ENCODE measurements at places on chromosomes 16 and 17.

GRCh38 chr16:1208239-1208830, 16.7 kb downstream of the TPSG1 start:
- DNase-seq: no peak

- DNase-seq: no peak
Measured at GRCh38 chr16:48498769-48499631, 111.0 kb downstream of the N4BP1 start.

- no peak for DNase-seq
Measured at GRCh38 chr16:81316176-81316496, 1.4 kb downstream of the GAN start.

GRCh38 chr17:27446569-27447301, 9.5 kb upstream of the KSR1 start:
- DNase-seq: no peak

- no peak for DNase-seq
Measured at GRCh38 chr17:20961586-20961985, 81.2 kb downstream of the USP22 start.

- DNase-seq: no peak
Measured at GRCh38 chr16:6363896-6364607, 968.6 kb upstream of the RBFOX1 start.

GRCh38 chr16:65662256-65662655, 540.4 kb upstream of the CDH11 start:
- no peak for DNase-seq

GRCh38 chr16:11383481-11384183, 38.4 kb downstream of the RMI2 start:
- DNase-seq: no peak

DNA sequence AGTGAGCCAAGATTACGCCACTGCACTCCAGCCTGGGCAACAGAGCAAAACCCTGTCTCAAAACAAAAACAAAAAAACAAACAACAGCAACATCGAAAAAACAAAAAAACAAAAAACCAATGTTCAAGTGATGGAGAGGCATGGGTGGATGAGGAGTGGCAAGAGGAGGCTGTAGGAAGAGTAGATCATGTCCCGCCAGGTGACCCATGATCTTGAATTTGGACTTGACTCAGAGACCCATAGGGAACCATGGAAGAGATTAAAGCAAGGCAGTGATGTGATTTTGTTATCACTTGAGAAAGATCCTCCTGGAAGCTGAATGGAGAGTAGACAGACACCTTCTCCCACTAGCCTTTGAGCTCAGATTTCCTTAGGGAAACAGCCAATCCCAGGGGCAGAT, 11.2 kb downstream of the ABAT start:
- DNase-seq: no peak

GRCh38 chr16:1990351-1991134, 773 bp downstream of the SYNGR3 start:
- DNase-seq: no peak

GRCh38 chr17:2905269-2905668, 109.0 kb downstream of the RAP1GAP2 start:
- DNase-seq: no peak

- DNase-seq: no peak
Measured at GRCh38 chr16:19130852-19131824, 17.4 kb downstream of the ITPRIPL2 start.

GRCh38 chr17:19579867-19580565, 46.4 kb downstream of the SLC47A1 start:
- no peak for DNase-seq

- DNase-seq: peak; percentile 30
Measured at GRCh38 chr16:85464383-85465305, 148.5 kb upstream of the GSE1 start.

GRCh38 chr16:82263521-82264143, 93.6 kb upstream of the MPHOSPH6 start:
- DNase-seq: peak; percentile 18

GRCh38 chr16:86430814-86431213, 79.5 kb upstream of the FOXF1 start:
- DNase-seq: no peak

DNA sequence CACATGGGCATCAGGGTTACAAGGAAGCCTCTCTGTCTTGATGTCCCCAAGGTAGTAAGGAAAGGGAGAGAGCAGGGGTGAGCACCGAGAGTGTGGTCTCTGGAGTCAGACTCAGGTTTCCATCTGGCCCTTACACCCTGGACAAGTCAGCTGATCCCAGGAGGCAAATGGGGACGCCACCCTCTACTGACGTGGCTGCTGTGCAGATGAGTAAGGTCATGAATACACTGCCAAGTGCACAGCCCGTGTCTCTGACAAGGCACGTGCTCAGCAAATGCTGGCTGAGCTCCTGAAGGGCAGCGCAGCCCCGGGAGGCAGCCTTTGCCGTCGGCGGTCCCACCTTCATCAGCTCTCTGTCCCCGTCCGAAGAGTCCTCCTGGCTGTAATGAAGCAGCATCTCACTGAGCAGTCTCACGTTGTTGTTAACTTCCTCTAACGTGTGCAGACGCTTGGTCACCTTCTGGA, 19.4 kb downstream of the GGA3 start:
- no peak for DNase-seq

DNA sequence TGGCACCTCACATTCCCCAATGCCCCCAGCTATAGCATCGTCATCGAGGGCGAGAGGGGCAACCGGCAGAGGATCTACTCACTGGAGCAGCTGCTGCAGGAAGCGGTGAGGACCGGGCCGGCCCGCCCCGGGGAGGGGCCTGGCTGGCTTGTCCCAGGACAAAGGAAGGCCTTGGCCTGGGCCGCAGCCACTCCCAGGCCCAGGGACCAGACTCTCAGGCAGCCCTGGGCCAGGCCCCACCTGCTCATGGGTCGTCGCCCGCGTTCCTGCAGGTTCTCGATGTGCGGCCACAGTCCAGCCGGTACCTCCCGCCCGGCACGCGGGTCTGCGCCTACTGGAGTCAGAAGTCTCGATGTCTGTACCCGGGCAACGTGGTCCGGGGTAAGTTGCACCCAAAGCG, 53.4 kb downstream of the ACTG1 start:
- no peak for DNase-seq

DNA sequence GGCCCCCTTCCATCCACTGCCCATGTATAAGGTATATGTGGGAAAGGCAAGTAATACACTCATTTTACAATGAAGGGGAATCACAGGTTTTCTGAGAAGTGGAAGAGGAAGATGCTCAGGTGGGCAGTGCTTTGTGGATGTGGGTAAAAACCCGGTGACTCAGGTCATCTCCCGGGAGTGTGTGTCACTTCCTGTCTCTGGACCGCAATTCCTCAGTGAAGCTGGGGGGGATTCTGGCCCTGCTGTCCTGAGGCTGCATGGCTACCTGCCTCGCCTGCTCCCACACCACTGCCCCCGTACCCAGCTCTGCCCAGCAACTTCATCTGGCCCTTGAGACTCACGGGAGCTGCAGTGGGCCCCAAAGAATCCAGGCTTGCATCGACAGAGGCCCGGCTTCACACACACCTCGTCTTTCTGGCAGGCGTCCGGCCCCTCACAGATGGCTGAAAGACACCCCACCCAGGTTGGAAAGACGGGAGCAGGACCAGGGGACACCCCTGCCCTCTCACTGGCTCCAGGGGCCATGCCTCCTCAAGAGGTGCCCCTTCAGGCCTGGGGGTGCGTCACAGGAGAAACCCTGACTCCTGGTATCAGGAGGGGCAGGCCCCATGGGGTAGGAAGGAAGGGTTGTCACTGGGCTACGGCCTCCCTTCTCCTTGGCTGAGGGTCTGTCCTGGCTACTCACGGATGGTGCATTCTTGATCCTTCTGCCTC, 882 bp downstream of the SCARF1 start:
- DNase-seq: no peak

DNA sequence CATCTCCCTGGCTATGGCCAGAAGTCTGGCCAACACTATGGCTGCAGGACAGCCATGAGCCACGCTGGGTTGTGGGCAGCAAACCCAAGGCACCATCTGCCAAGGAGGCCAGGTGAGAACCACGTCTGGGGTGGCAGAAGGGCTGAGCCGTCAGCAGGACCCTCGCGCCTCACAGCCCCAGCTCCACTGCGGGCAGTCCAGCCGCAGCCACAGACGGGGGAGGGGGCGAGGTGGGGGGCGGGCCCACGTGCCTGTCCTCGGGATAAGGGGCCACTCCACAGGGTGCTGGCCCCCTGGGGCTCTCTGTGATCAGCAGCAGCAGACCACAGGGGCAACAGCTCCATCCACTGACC, 6.5 kb upstream of the BAIAP2 start:
- DNase-seq: no peak

- DNase-seq: peak; percentile 53
Measured at GRCh38 chr17:29084541-29085146, 41.7 kb downstream of the PIPOX start.

GRCh38 chr16:77775911-77776909, 12.2 kb upstream of the VAT1L start:
- no peak for DNase-seq

DNA sequence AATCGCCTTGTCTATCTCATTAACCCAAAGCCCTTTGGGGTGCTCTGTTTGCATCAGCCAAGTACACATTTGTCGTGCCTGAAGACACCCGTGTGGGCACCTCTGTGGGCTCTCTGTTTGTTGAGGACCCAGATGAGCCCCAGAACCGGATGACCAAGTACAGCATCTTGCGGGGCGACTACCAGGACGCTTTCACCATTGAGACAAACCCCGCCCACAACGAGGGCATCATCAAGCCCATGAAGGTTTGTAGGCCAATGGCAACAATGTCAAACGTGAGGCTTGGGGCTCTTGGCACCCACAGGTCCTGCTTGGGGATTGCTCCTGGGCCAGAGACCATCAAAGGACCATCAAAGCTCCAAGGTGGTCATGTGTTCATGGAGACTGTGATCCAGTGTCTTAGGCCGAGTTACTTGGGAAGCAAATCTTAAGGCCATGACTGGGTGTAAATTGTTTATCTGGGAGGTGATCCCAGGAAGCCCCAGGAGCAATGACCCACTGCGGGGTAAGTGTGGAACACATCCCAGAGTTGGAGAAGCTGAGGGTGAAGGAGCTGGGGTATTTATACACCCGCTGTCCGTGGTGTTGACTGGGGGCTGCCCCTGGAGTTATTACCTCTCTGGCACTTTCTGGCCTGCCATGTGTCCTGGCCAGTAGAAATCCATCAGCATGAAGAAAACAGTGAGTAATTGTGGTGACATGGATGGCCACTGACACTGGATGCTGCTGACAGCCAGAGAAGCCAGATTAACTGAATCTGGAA, 24.0 kb downstream of the CDH5 start:
- no peak for DNase-seq

DNA sequence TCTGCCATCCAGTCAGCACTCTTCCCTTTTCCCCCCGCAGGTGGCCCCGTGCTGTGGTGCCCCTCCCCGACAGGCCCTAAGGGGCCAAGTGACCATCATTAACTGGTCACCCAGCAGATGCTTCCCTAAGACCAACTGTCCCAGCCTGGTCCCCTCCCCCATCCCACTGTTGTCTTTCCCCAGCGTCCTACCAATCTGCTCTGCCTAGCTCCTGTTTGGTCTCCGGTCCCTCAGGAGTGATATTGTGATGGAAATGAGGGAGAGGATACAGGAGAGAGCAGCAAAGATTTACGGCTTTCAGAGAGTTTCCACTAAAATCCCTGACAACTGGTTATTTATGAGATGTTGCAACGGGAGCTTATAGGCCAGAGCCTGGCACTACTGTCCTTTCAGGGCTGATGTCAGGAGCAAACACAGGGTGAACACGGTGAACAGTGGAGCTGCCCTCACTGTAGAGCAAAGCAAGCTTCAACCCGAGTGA, 1.4 kb upstream of the TTLL6 start:
- DNase-seq: no peak

- DNase-seq: no peak
Measured at GRCh38 chr16:66712512-66712911, 16.0 kb upstream of the CMTM4 start.

DNA sequence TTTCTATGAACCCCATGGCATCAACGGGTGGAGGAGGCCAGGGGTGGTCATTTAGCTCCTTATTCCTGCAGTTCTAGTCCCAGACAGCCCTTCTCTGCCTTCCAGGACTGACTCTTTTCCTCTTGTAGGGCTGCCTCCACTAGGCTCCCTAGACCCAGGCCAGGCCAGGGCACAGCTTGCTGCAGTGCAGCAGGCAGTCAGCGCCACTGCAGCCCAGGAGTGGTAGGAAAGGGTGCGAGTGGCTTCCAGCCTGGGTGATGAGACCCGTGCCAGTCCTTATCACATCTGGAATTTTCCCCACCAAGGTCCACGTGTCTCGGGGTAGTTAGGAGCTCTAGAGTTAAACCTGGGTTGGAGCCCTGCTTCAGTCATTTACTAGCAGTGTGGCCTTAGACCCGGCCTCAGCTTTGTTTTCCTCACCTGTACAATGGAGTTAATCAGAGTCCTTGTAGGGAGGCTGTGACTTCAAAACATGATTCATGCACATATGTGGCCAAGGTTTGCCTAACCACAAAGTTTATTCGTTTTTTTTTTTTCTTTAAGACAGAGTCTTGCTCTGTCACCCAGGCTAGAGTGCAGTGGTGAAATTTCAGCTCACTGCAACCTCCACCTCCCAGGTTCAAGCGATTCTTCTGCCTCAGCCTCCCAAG, 4.7 kb downstream of the SLC5A11 start:
- no peak for DNase-seq

GRCh38 chr17:58120195-58120822, 27.9 kb upstream of the OR4D1 start:
- no peak for DNase-seq

DNA sequence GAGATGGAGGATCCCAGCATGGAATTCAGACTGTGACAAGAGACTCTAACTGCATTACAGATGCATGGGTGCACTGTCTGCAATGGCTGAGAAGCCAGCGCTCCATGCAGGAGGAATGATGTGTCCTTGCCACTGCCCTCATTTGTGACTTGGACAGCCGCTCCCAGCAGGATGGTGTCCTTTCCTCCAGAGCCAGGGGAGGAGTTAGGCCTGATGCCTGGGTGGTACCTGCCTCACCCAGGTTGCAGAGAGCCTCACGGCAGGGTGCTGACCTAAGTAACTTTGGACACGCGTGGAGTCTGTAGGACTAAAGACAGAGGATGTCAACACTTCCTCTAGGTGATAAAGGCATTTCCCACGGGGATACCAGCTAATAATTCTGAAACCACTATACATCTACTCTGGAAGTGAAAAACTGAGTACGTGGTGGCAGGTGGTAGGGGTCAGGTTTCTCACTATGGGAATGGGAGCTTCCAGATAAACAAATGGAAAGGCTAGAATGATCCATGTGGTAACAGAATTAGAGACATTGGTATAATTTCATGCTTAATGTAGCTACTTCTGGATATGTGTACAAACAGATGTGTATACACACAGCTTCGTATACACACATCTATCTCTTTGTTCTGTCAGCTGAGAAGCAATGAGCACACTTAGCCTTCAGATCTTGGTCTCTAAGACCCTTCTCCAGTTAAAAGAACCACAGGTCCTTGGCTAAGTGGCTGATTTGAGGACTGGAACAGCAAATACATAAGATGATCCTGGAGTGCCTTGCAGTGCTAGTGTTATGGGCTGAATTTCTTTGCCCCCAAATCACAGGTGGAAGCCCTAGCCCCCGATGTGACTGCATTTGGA, 13.7 kb upstream of the CSNK1D start:
- DNase-seq: no peak

DNA sequence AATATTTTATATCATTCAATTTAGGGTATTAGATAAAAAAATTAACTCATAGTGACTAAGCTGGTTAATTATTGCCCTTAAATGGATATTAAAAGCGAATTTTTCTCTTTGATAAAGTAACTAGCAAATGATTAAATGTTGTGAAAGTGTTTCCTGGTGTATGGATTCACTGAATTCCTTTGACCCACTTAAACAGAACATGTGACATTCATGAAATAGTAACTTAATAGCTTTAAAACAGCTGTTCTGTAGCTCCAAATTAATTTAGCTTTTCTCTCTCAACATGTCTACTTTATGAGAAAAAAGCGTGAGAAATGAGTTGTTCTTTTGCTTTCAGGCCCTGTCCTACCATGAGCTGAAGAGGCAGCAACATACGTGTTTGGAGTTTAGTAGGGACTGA, 36.4 kb upstream of the APPBP2 start:
- no peak for DNase-seq
